ENCODE measurements at places on chromosomes 5 and 9.

DNA sequence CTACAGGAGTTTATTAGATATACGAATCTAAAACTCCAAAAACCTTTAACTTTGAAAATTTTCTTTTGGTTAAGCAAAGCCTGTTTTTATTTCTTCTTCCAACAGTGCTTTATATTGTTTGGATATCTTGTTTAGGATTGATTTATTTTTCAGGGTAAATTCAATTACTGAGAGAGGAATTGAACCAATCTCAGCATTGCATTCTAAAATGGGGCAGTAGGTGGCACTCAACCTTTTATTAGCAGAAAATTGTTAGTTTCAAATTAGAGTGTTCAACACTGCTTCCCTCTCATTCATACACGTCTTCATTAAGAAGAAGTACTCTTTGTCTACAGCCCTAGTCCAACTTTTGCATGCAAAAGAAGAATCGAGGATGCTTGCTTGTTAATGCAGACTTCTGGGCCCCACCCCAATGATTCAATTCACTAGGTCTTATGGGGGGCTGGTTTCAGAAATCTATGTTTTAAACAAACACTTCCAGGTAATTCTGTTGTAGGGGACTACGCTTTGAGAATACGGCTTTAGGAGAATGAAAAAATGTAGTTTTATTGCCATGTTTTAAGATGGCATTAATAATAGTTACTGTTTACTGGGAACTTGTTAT lies 26.6 kb downstream of the MRPL22 start:
- no peak for DNase-seq

GRCh38 chr5:38509185-38509584 lies 47.3 kb downstream of the LIFR start:
- no peak for DNase-seq

DNA sequence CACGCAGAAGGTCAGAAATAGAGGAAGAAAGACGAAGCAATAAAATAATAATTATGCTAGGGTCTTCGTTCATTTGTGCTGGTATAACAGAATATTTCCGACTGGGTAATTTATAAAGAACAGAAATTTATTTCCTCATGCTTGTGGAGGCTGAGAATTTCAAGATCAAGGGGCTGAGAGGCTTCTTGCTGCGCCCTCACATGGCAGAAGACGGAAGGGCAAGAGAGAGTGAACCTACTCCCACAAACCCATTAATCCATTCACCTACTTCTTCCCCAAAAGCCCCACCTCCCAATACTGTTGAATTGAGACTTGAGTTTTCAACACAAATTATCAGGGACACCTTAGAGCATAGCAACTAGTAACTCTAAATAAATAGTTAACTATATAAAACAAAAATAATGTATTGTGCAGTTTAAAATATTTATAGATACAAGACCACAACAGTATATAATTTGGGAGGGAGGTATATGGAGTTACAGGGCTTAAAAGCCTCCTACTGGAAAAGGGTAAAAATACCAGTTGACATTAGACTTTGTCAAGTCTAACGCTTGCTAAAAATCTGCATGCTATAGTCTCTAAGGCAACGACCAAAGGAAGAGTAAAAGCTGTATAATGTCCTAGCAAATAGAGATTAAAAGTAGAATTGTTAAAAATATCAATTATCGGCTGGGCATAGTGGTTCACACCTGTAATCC lies 40.3 kb upstream of the NAA35 start:
- DNase-seq = no peak

DNA sequence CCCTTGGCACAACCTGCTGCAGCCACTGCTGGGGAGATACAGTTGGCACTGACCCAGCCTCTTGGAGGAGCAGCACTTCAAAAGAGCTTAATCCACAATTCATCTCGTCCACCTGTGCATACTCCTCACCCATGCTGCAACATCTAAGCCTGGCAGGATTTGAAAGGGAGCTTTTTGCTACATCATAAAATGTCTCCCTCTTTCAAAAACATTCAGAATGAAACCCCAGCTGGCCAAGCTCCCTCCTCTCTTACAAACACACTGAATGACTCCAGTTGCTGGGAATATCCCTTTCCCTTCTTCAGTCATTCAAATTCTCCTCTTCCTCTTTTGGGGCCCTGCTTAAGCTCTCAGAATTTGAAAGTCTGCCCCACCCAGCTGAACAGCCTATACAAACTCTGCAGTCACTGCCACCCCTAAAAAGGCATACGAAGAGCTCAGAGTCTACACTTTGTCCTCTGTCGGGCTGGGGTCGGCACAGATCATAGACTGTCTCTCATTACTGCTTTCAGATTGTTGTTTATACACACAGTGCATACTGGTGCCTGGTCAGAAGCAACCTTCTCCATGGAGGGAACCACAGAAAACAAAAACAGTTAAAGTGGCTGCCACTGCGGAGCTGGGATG lies 8.8 kb upstream of the C5orf15 start:
- DNase-seq = no peak

GRCh38 chr9:32533336-32533735 lies 7.3 kb upstream of the RIGI start:
- DNase-seq = no peak

- no peak for DNase-seq
Observed at GRCh38 chr5:53368516-53368915, 111.9 kb upstream of the FST start.

GRCh38 chr9:134726722-134727034 lies 85.1 kb downstream of the COL5A1 start:
- no peak for DNase-seq

GRCh38 chr5:64864171-64864570 lies 95.4 kb downstream of the CWC27 start:
- no peak for DNase-seq

- DNase-seq = no peak
Observed at GRCh38 chr5:146427619-146427997, 19.5 kb upstream of the TCERG1 start.

DNA sequence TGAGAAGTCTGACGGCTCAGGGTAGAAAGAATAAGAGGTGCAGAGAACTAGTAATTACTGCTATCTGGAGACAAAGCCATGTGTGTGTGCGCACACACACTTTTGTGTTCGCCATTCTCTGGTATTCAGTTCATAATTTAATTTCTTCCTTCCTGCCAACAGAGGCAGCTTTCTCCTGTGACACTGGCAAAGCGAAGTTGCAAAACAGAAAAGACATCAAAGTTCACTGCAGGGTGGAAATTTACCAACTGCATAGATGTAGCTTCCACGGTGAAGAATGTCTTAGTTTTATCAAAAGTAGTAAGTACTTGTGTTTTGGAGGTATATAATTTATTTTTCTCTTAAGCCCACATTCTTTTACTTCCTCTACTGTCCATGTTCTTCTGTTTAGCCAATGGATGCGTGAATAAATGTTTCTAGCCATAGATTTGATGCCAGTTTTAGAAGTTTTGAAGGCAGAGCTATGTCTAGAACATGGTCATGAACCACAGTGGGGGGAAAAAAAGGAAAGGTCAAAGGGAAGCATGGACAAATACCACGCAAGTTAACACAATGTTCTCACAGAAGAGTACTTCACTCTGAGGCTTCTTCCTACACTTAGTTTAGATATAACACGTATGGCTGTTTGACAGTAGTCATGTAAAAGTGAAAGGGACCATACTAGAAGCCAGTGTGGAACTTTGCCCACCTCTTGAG lies 536.5 kb upstream of the GRIA1 start:
- no peak for DNase-seq

DNA sequence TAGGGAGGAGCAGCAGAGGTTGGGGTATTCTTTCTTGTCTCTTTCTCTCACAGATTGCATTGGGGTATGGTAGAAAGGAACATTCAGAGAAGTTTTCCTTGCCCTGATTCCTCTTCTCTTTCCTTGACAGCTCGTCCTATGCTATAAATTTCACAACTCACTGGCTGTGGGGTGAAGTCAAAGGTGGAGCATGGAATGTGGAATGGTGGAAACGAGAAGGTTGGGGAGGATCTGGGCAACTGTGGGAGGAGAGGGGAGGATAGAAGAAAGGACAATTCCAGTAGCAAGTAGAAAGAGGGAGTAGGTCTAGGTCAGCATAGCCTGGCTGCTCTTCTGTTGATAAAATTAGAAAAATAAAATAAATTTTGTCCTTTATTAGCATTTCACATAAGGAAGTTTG lies 39.0 kb upstream of the POC5 start:
- DNase-seq = no peak

DNA sequence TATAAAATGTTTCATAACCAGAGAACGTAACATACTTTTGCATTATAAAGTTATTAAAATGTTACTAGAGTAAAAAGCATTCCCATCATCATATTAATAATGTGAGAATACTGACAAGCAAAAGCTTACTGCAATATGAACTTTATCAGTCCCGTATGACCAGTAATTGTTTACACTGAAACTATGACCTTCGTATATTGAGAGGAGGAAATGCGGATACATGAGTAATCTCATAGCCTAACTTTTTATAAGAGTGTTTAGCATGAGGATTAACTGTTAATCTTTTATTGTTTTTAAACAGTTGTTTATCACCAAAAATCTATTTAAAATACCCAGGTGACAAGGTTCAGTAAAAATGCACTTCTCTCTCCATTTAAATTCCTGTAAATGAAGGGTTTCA lies 272.4 kb downstream of the SLF1 start:
- no peak for DNase-seq

DNA sequence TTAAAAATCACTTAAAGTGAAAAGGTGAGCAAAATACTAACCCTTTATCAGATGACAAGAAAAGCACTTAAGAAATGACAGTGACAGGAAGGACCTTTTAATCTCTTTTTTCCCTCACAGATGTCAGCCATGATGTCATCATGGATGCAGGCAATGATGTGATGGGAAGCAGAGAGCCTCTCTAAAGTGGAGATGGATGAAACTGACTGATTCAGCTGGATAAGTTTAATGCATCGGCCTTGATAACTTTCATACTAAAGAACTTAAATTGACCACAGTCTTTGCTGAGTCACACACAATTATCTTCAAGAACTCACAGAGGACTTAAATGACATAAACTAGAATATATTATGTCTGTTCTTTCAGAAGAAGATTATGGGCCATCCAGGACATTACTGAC lies 153.2 kb upstream of the FGF10 start:
- DNase-seq = no peak

DNA sequence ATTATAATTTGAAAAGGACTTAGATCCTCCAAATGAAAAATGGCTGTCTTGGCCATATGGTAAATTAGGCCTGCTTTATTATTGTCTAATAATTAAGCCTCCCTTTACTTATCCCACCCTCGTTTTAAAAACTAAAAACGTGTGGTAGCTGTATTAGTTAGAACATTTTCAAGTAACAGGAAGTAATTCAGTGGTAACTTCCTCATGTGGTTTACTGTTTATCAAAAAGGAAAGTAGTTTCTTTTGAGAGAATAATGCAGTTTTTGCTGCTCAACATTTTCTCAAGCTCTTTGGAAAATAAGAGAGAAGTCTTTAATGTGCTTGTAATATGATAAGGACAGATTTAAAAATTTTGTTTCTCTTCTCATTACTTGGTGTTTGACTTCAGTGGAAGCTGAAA lies 26.0 kb downstream of the ZCCHC7 start:
- no peak for DNase-seq

GRCh38 chr5:68830377-68830898 lies 263.4 kb upstream of the SLC30A5 start:
- no peak for DNase-seq

DNA sequence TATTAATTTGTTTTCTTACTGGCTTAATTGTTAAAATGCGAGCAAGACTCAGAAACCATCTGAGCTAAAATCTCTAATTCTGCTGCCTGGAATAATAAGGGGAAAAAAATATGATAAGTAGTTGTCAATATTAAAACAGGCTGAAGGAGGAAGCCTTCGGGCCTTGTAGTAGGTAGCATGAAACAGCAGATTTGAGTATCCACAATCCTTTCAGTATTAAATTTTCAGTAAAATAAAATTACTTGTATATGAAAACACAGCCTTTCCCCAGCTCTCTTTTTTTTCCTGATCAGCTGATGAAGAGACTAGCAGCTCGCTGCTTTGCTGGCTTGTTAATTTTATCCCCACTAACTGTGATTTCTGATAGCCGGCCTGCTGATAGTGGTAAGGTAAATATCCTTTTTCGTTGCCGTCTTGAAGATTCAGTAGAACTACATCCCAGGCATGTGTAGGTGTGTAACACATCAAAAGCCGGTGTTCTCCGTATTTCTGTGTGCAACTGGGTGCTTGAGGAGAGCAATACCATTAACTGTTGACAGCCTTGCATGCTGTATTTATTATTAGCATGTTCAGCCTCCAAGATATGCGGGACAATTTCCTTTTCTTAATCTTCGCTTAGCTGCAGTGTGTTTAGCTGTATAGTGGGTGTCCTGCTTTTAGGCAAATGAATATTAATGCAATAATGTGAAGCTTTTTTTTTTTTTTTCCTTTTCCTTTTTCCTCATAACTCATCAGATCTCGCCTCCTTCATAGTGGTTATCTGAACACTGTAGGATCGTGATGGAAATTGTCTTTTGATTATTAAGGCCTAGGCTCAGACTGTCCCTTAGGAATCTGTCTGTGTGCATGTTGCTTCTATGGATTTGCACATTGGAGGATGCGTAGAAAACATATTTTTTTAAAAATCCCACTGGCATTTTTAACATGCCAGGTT lies 144.6 kb downstream of the SMARCA2 start:
- no peak for DNase-seq

DNA sequence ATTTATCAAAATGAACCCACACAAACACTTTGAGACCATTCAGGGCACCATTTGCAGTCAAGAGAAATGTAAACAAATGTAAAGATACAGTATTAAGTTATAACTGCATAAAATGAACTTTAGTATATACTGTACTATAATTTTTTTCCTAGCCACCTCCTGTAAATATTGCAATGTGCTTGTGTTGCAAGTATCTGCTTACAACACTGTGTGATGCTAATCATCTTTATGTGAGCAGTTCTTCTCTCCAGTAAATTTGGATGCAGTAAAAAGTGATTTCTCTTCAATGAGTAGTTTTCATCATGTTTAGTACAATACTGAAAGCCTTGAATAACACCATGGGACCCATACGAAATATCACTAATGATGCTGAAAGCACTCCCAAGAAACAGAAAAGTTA lies 9.4 kb downstream of the G3BP1 start:
- no peak for DNase-seq

DNA sequence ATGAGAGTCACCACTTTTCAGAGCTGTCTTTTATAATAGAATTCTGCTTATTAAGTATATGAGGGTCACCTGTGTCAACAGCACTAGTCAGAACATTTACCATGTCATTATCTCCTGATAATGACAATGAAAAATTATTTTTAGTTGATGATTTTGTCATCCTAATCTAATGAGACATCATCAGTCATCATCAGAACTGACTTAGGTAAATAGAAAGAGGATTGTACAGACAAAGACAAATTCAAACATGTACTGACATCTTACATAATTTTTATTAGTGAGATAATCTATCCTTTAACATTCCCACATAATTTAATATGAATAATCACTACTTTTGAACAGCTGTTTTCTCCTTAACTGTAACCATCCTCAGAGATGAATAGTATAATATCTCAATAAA lies 22.6 kb downstream of the CDH9 start:
- DNase-seq = no peak

- DNase-seq = no peak
Observed at GRCh38 chr9:14380061-14380836, 66.3 kb upstream of the NFIB start.

All from upper lobe of left lung (tissue), 6 donors.